ENCODE measurements at places on chromosomes 7 and 10.

DNA sequence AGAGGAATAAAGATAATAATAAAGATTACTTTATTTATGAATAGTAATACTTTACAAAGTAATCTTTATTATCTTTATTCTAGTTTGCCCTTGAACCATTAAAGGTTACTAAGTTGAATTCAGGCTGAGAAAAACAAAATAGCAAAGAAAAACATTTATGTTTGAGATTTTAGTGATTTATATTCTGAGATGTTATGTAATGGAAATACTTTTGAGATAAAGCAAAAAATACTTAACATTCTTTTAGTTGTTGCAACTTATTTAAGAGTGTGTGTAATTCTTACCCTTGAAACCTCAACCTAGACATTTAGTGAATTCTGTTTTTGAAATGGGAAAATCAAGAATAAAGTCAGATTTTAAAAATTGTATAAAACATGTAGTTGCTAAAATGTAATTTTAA, 40.0 kb downstream of the MINPP1 start:
- no peak for DNase-seq

GRCh38 chr7:33400214-33400538, 270.8 kb downstream of the BBS9 start:
- no peak for DNase-seq

GRCh38 chr10:21488246-21488956, 37.1 kb downstream of the SKIDA1 start:
- DNase-seq = no peak

DNA sequence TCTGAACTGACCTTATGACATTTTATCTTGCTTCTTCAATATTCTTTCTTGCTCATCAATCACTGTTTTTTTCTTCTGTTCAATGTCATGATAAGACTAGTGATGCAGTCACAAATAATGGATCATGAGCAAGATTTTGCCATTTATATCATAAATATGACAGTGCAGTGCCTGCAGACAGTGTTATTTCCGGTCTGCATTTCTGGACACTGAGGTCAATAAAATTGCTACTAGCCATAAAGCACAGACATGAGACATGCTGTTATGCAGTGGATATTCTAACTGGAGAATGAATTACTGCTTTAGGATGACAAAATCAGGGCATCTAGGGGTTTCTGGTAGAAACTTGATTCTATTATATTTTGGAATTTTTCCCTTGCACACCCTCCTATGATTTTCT, 1509.7 kb upstream of the LRRTM3 start:
- no peak for DNase-seq

GRCh38 chr10:99460070-99460469, 29.6 kb upstream of the GOT1 start:
- DNase-seq = no peak

DNA sequence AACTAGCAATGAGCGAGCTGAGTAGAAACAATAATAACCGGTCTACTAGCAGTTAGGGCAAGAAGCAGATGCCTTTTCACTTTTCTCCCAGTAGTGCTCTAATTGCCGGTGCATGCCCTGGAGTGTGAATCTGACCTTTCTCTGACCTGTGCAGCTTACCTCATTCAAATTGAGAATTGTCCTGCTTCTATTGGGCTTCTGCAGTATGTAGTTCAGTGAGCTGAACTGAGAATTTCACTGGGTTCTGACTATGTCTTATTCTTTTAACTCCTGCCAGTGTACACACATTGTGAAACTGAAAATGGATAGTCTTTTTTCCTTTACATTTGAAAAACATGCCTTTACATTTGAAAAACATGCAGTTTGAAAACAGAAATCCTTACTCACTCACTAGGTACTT, 157.9 kb upstream of the GRM3 start:
- no peak for DNase-seq

- no peak for DNase-seq
Measured at GRCh38 chr7:30434140-30434799, 44.3 kb downstream of the NOD1 start.

GRCh38 chr10:109183366-109183765, 739.9 kb downstream of the XPNPEP1 start:
- no peak for DNase-seq

- DNase-seq = no peak
Measured at GRCh38 chr7:14691597-14692203, 210.9 kb downstream of the DGKB start.

- no peak for DNase-seq
Measured at GRCh38 chr7:151404216-151405011, 5.4 kb downstream of the WDR86 start.

GRCh38 chr10:30686708-30687107, 57.2 kb upstream of the LYZL2 start:
- no peak for DNase-seq

GRCh38 chr7:8481752-8482446, 48.5 kb downstream of the NXPH1 start:
- no peak for DNase-seq

GRCh38 chr7:12470930-12471329, 67.3 kb upstream of the VWDE start:
- DNase-seq = no peak

DNA sequence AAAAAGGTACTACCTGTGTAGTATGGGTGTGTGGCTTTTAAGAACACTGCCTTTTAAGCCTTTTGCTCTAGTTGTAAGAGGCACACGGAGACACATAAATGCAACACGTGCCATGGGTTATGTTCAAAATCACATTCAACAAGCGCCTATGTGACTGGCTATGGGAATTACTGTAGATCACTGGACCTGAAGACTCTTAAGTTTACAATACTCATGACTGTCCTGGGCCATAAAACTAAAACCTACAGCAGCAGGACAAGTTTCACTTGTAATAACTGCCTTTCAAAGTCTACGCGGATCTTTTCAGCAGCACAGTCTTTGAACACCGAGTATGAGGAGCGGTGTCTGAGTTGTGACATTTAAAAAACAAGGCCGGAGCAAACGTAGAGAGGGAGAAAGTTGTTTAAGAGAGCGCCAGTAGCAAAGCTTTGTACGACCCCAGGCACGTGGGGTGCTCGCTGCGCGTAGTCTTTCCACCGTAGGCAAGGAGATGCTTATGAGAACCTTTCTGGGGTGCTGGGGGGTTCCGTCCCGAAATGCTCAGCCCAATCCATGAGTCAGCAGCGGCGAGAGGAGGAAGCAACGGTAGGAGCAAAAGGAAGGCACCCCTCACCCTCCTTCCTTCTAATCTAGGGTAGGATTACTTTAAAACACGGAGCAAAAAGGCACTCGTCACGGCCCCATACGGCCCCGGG, 662 bp downstream of the DNAJC2 start:
- no peak for DNase-seq

DNA sequence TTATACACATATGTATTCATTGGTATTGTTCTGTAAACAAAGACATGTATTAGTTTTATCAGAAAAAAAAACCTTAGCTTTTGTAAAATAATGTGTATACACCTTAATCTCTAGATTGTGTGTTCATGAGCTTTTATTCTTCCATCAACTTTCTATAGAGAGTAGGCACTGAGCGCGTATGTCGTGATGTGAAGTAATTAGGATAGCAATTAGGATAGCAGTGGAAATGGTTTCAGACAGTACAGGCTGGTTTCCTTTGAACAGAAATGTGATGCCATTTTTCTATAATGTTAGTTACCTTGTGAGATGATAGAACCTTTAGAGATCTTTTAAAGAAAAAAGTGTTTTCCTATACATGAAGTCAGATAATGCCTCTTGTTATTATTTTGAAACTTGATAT, 237.7 kb upstream of the LRRN3 start:
- no peak for DNase-seq

- no peak for DNase-seq
Measured at GRCh38 chr10:74927701-74928100, 101.3 kb downstream of the KAT6B start.

- no peak for DNase-seq
Measured at GRCh38 chr10:3737864-3738263, 47.1 kb downstream of the KLF6 start.

- no peak for DNase-seq
Measured at GRCh38 chr7:30087371-30087770, 47.4 kb upstream of the MTURN start.

DNA sequence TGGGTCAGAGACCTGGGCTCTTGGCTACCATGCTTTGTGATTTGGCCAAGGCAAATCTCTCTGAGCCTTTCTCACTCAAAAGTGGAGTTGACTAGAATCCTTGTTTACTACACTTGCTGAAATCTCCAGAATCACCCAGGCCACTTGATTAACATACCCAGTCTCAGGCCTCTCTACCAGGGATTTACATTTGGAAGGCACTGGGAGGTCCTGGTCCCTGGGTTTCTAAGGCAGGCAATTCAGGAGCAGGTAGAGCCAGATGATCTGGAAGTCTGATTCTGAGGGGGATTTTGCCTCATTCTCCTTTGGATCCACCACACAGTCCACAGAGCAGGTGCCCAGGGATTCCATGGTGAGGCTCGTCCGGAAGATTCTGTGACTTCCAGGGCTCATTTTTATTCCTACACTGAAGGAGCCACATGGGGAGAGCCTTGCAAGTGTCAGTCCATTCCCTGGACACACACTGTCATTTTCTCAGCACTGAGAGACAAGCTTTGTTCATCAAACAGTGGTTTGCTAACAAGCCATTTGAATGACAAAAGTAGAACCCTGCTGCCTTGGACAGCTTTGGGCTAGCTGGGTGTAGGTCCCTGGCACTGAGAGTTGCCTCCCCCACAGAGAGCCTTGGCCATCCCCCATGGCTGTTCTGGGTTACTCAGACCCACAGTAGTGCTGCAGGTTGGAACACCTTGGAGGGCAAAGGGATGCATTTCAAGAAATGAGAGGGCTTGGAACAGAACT, 74.2 kb downstream of the NOC3L start:
- DNase-seq = no peak

DNA sequence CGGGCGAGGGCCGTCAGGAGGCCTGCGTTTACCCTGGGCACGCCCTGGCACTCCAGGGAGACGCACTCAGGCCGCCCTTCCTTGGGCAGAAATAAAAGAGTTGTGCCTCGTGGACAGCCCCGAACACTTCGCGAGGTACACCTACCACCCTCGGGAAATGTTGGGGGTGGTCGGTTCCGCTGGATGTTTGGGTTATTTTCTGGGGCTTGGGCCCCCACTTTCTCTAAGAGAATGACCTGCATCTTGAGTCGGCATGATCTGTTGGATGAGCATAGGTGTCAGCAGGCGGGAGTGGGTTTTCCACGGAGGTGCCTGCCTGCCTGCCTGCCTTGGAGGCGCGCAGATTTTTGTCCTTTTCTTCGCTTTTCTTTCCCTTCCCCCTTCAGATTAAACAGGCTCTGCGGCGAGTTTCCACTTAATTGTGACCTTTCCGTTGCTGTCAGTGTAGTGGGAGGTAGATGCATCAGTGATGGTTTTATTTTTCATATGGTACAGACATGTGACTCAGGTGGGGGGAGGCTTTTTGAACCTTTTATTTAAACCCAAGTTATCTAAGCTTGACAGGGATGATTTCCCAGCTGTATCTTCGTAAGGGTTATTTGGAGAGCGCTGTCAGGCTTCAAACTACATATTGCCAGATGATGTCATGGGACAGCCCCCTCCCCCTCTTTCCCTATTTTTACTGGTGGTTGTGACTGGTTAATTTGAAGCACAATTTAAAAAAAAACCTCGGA, 661 bp downstream of the HECTD2 start:
- DNase-seq = no peak

- no peak for DNase-seq
Measured at GRCh38 chr10:46305079-46305818, 18.5 kb downstream of the ANTXRL start.

DNA sequence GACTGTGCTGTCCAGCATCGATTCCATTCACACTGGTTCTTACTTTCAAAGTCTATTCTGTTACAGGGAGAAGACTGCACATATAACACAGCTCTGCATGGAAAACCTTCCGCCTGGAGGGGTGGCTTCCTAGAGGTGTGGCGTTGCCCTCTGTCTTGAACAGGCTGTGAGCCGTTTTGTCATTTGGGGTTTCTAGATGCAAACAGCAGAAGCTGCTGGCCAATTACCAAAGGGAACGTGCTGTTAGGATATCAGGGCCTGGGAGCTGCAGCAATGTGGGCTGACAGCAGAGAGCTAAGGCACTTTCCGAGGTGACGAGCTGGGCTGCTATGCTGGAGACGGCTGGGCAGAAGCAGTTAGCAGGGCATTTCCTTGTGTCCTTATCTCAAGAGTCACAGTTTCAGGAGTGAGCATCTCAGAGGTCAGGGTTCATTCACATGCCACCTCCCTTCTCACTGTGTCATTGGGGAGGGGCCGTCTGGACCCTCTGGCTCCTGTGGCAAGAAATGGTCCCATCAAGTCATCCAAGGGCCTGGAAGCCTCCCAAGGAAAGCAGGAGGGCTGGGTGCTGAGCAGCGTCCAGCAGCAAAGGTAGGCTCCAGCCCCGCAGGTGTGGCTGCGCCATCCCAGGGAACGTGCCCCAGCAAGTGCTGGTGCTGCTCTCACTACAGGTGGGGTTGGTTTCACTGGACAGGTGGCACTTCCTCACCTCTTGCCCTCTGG, 106.5 kb downstream of the WDR37 start:
- DNase-seq = no peak

DNA sequence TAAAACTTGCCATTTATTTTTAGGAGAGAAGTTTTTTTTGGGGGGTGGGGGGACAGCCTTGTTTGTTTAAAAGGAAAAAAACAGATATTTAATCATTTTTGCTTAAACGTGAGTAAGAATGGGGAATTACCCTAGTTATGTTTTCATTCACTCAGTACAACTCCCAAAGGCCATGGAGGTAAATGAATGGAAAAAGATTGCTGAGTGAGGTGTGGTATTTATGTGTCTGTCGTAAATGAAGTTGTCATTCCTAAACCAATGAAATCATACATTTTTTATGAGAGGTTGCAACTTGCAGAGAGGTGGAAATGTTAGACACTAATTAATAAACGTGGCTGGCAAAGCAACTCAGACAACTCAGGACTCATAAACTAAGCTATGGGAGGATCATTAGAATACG, 218.1 kb downstream of the CELF2 start:
- DNase-seq = no peak

- DNase-seq = no peak
Measured at GRCh38 chr7:68601826-68602225, 996.4 kb upstream of the AUTS2 start.

- DNase-seq = no peak
Measured at GRCh38 chr10:69411476-69411875, 5.2 kb downstream of the TACR2 start.

DNA sequence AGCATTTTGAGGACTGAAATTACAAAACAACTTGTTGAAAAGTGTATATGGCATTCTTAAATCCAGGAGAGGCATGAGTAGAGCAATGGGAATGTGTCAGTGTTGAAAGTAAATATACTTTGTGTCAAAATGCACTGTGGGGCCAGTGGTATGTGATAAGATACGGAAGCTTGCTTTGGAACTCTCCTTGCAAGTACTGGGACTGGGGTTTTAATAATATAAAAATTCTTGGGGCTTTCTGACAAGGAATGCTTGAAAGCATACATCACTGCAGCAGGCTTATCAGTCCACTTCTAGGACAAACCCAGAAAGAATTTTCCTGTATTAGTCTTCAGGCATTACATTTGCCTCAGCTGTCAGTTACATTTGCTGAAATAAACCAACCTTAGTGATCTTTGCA, 472.8 kb upstream of the FZD8 start:
- no peak for DNase-seq

DNA sequence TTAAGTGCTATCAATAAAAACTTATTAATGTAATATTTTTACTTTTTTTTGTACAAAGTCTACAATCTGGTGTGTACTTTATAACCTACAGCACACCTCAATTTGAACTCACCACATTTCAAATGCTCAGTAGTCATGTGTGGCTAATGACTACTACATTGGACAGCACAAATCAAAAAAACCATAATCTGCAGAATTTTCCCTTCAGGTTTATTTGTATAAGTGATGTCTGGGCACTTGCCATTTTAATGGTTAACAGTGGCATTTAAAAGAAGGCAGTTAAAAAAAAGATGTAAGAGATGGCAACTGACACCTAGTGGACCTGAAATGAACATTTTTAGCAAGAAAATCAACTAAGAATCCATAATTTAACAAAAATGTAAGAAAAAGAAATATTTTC, 124.6 kb upstream of the NRBF2 start:
- no peak for DNase-seq
